Fibroblast of pulmonary artery (primary cell): ENCODE measurements at places on chromosomes 2 and 18.
A peak's percentile ranks its signal among the peaks of the same experiment; 100 is the strongest.

- no peak for DNase-seq
These were observed 16.3 kb upstream of the CDH2 start for GRCh38 chr18:28193177-28193778.

- DNase-seq = no peak
These were observed 68.0 kb downstream of the FAM124B start for GRCh38 chr2:224333726-224334482.

- DNase-seq = peak; percentile 49
These were observed 39.6 kb downstream of the PSMG2 start for GRCh38 chr18:12742453-12742852.

GRCh38 chr18:48104705-48105104 lies 174.2 kb upstream of the SMAD2 start:
- no peak for DNase-seq

- DNase-seq = no peak
These were observed 85.5 kb upstream of the TMEM247 start for GRCh38 chr2:46393865-46394264.

DNA sequence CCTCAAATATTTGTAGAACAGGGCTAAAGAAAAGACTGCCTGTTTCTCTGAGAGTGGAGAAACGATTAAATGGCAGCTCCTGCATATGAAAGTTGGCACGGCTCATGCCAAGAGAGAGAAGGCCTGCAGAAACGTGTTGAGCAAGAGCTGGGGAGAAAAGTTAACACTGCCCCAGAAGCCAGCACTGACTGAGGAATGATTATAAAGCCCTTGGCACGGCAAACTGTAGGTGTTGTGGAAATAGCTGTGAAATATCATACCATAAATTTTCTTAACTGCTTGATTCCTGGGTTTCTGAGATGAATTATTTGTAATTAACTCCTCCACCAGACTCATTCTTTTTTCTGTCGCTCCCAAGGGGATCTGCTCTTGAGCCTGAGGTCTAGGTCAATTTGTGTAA lies 4.3 kb downstream of the FRZB start:
- no peak for DNase-seq

GRCh38 chr2:187438455-187438854 lies 9.6 kb downstream of the CALCRL start:
- DNase-seq = no peak

GRCh38 chr2:166413255-166413654 lies 37.5 kb upstream of the SCN9A start:
- peak; percentile 4 for DNase-seq

- no peak for DNase-seq
These were observed 12.9 kb upstream of the RPL37A start for GRCh38 chr2:216485745-216486144.

- no peak for DNase-seq
These were observed 25.9 kb upstream of the LCLAT1 start for GRCh38 chr2:30421026-30421603.

DNA sequence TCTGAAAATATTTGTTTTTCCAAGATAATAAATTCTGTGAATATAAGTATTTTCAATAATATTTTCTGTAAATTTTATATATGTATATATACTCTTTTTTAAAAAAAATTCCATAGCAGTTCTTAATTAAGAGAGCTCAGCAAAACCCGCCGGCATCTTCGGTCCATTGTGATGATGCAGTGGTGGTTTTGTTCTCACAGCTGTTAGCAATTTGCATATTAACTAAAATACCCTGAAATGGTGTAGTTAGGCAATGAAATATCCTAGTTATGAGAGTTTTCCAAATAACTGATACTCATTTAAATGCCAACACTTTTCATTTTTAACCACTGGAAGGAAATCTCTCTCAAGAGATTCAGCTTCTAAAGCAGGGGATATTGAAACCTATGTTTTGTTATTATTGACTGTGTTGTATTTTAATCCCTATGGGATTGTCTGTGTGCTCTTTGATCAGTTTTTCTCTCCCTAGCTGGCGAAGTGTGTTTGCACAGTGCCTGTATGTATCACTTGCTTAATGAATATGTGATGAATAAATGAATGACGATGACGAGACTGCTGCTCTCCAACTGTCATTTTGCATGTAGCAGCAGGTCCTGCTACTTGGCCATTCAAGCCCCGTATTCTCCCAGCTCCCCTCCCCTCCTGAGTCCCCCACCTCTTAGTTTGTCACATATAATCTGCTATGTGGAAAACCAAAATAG lies 42.4 kb downstream of the PSMG2 start:
- DNase-seq = no peak

DNA sequence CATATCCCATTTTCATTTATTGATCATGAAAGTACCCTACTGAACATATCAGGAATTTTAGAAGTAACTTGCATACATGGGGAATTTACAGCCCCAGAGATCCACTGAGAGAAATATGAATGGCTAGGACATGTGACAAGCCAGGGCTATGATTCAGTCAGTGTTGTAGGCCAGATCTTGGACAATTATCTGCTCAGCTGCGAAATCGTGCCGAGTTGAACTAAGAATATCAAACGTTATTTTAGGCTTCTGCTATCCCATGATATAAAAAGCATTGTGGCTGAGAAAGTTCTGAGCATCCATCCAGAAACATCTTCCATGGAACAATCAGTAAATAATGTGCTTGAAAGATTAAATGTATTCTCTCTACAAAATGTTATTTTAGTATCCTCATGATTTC lies 85.7 kb upstream of the UNC80 start:
- peak; percentile 6 for DNase-seq

DNA sequence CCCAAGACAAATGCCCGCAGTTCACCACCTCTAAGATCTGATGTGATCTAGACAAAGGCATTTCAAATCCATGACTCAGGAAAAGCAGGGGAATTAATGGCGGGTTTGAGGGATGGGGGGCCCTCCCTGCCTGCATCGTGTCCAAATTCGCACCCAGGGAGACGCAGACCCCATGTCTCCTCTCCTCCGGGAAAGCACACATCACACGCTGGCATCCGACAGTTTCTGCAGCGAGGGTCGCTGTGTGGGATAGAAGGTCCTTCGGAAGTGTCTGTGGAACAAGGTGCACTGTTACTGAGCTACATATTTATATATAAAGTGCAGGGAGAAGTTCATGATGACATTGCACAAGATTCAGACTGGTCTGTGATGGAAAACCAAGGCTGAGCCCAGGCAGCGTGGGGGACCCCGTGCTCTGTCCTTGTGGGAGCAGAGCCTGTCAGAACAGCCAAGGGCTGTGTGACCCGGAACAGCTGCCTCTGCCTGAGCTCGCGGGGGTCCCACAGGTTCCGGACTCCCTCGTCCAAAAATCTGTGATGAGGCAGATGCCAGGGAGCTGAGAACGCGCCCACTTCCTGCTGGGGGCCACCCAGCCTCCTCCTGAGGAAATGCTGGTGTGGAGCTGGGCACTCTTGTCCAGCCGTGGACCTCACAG lies 82.3 kb upstream of the CTDP1 start:
- DNase-seq = no peak

GRCh38 chr18:12015416-12016062 lies 34.2 kb downstream of the IMPA2 start:
- no peak for DNase-seq

- DNase-seq = no peak
These were observed 416.7 kb downstream of the MTX2 start for GRCh38 chr2:176685908-176686307.

GRCh38 chr2:231696004-231696367 lies 12.3 kb upstream of the PTMA start:
- DNase-seq = no peak

DNA sequence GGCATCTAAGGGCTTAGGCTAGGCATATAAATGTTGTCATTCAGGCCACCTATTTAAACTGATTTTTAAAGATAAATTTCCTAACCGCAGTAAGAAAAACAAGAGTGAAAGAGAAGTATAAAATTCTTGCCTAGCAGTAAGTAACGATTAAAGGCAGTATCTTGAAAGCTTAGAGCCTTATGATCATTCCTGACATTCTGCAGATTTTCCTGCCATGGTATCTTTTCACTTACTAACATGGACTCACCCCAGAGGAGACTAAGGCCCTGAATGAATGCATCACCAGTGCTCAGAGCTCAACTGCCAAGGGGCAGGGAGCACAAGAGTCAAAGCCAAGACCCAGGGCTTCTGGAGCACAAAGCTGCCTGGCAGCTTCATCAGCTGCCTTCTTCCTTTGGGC lies 133.1 kb downstream of the GCA start:
- DNase-seq = peak; percentile 7

- DNase-seq = no peak
These were observed 19.5 kb upstream of the TMEM163 start for GRCh38 chr2:134738141-134738870.

DNA sequence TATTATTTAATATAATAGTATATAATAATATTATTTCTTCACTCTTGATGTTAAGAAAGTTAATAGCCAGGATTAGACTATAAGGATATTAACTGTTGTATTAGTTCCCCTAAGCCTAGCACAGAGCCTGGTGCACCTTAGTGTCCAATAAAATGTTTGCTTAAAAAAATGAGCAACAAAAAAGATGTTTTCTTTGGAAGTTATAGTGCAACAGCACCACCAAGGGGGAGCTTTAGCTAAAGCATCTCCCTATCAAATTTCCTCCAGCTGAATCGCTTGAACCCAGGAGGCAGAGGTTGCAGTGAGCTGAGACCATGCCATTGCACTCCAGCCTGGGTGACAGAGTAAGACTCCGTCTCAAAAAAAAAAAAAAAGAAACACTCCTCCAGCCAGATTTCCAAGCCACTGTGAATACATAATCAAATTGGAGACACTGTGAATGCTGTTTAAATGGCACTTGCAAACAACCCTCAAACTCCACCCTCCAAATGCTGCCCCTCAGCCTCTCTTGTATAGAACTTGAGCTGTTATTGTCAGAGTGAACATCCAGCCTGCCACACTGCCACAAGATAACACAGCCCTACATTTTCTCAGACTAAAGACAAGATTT lies 221.9 kb downstream of the DYM start:
- peak; percentile 67 for DNase-seq

GRCh38 chr2:5696945-5697521 lies 4.8 kb downstream of the SOX11 start:
- peak; percentile 13 for DNase-seq

GRCh38 chr18:76564117-76564516 lies 69.1 kb upstream of the ZNF516 start:
- DNase-seq = peak; percentile 24

GRCh38 chr2:128342550-128342949 lies 23.9 kb upstream of the HS6ST1 start:
- no peak for DNase-seq

DNA sequence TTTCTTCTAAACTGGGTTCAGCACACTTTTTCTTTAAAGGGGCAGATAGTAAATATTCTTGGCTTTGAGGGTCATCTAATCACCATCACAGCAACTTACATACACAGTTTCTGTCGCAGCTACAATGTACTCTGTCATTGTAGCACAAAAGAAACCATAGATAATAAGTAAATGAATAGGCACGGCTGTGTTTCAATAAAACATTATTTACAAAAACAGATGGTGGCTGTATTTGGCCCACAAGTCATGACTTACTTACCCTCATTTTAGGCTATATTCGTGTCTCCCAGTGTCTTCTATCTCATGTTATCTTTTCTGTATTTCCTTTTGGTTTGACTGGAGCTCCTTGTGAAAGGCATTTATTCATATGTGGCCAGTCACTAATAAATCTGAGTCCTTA lies 168.3 kb downstream of the MAP2 start:
- DNase-seq = no peak

- DNase-seq = no peak
These were observed 98.3 kb upstream of the ACVR1C start for GRCh38 chr2:157726946-157727345.

GRCh38 chr2:237708491-237708890 lies 81.1 kb downstream of the LRRFIP1 start:
- DNase-seq = no peak

DNA sequence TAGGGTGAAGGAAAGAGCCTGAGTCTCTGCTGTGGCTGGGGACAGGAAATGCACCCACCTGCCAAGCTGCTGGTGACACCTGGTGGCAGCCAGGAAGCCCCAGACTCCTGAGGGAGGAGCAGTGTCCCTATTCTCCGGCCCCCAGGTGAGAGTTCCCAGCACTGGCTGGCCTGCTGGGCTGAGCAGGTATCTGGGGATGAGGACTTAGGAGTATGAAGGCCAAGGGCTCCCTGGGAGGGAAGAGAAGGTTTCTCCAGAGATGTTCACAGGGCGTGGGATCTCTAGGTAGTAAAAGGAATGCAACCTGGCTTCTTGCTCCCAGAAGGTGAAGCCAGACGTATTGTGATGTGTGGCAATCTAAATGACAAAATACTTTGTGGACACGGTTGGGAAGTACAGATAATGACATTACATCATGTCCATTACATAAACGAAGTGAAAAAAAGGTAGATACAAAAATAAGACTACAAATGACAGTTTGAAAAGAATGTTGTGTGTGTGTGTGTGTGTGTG lies 75.8 kb upstream of the SLC1A4 start:
- DNase-seq = no peak

DNA sequence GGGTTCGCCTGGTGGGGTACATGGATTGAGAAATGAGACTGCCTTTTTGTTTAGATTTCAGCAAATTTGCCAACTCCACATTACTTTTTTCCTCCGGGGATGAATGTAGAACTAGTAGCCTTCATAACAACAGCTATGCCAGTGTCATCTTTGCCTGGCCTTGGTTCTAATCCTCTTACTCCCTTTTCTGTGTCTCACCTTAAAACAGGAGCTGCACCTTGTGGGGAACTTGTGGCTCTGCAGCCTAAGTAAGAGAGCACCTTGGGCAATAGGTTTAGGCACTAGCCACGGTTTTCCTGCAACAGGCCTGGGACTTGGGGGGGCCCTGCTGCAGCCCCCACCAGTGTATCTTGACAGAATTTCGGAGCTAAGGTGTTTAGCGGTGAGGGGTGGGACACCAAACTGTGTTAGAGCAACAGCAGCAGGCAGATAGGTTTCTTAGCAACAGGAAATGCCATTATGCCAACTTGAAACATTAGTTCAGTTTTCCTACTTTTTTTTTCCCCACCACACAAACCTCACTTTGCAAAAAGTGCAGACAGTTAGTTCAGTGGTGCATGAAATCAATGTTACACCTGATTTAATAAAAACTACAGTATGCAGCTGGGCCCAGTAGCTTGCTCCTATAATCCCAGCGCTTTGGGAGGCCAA lies 173.7 kb downstream of the PRKCE start:
- DNase-seq = no peak

DNA sequence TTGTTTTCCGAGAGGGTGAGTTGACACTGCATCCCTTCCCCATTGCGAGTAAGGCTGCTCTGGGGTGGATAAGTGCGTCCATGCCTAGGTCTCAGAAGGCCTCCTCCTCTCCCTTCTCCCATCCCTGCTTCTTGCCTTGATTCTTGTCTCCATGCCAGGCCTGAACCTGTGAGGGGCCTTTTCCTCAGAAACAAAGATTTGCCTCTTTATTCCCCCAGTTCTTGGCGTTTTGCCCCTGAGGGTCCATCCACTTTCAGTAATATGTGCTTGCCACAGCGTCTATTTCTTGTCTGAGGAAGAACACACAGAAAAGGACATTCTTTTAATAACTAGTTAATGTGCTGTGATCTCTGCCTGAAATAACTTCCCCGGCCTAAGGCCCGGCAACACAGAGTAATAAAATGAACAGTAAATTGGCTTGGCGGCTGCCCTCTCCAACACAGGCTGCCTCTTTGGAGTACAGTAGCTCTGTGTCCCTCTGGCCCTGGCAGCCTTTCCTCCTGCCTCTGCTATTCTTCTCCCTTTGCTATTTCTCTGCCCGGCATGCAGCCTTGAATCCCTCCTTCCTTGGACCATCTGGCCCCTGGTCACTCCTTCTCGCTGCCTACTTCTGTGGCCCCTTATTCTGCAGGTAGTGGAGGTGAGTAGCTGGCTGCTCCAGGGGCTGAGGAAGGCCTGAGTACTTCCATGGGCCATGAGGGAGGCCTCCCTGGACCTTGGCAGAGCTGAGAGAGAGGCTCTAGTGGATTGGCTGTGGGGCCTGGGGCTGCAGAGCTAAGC lies 4.4 kb downstream of the EHD3 start:
- no peak for DNase-seq
